WERI-Rb-1 (cell line): ENCODE measurements at places on chromosomes 4 and X.

DNA sequence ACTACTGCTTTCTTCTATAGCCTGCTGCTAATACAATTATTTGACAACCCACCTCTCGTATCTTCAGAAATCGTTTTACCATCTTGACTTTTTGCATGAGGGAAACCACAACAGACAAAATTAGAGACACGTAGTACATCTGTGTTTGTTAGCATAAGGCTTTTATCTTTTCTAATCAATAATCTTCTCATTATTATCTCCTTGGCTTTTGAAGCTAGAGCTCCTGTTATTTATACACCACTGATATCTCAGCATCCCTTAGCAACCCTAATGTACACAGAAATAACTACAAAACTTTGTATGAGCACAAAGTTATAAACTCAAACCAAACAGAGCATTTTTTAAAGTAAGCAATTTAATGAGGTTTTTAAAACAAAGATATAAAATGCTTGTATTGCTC lies 39.7 kb downstream of the CORIN start:
- no peak for DNase-seq

- no peak for DNase-seq
Observed at GRCh38 chrX:25207803-25208475, 192.2 kb upstream of the ARX start.

DNA sequence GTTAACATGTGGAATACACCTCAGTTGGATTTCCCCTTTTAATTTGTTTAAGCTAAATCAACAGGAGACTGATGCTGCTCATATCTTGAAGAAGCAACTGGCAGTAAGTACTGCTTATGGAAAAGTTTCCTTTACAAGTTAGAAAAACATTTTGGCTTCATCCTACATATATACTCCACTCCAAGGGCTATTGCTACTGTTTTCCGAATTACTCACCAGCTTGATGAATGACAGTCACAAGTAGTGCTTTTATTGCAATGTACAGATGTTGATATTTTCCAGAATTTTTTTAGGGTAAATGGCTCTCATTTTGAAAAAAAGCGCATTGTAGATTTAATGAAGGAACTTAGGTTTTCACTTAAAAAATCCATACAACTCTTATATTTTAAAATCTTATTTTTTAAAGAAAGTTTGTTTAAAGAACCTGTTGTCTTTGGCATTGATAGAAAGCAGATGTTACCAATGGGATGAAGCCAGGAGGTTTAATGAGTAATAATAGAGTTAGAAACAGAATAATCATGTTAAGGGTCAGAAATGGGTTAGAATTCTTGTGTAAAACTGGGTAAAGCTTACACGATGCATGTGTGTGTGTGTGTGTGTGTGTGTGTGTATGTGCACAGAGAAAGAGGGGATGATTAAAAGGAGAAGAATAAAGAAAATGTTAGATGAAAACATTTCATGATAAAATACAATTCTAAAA lies 272.9 kb downstream of the CFAP299 start:
- no peak for DNase-seq

GRCh38 chrX:70553516-70553915 lies 108.9 kb downstream of the DLG3 start:
- DNase-seq = no peak

GRCh38 chr4:141241986-141242385 lies 21.3 kb downstream of the ZNF330 start:
- DNase-seq = no peak

DNA sequence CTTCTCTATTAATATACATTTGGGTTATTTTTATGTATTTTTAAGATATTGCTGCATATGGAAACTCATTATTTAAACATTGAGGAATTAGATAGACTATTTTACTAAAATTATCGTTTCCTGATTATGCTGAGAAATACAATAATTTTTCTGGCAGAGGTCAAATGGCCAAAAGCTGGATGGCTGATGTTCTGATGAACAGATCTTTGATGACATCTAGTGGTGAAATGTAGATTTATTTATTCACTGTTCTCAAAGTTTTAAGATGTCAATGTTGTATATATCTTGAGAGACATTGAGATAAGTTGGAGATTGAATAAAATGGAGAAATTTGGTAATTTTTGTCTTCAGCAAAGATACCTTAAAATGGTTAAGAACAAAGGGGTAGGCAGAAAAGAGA lies 96.2 kb downstream of the UGT8 start:
- no peak for DNase-seq

- no peak for DNase-seq
Observed at GRCh38 chr4:56641494-56642051, 39.5 kb downstream of the HOPX start.

GRCh38 chr4:140515423-140515822 lies 8.5 kb upstream of the ELMOD2 start:
- no peak for DNase-seq

DNA sequence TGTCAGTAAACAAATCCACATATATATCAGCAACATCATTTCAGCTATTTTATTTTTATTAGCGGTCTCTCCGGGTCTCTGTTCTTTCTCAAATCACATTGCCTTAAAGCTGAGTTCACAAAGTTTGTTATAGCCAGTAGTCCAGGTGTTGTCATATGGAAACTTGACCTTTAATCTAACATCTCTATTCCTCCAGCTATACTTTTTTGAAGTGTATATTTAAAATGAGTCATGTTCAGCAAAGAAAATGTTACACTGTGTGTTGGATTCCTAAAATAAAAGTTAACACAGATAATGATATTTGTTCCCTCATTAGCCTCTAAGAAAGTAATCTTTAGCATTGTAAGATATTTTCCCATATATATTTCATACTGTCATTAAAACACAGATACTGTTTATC lies 63.6 kb downstream of the SMARCAD1 start:
- no peak for DNase-seq

DNA sequence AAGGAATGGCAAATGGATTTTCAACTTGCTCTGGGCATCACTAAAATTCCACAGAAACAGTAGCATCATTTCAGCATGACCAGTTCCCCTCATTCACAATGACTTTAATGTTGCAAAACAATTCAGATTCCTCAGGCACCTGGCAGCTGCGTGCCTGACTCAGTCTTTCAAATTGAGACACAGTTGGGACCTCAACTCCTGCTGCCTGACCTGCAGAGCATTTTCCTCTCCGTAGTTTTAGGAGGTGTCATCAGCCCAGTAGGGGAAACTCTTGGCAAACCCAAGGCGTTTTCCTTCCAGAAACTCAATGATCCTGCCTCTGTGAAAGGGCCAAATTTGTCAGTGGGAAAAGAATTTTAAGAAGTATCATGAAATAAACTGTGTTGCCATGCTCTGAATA lies 388.9 kb downstream of the SPRY1 start:
- DNase-seq = no peak

DNA sequence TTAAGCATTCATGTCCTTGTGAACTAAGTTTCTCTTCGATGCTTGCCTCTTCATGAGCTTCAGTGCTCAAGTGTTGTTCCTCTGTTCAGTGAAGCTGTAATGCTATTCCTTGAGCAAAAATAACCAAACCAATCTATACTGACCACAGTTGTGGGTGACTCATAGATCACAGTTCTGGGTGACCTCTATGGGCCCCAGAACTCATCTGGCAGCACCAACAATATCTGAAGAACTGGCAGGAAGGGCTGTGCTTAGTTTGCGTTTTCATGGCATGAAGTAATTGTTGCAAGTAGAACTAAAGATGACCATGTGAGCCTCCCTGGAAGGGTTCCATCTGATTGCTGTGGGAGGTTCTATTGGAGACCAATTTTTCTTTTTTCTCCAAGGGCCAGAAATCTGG lies 106.2 kb downstream of the CCNG2 start:
- no peak for DNase-seq

- DNase-seq = peak; percentile 56
Observed at GRCh38 chrX:17737986-17738713, 857 bp downstream of the SCML1 start.

DNA sequence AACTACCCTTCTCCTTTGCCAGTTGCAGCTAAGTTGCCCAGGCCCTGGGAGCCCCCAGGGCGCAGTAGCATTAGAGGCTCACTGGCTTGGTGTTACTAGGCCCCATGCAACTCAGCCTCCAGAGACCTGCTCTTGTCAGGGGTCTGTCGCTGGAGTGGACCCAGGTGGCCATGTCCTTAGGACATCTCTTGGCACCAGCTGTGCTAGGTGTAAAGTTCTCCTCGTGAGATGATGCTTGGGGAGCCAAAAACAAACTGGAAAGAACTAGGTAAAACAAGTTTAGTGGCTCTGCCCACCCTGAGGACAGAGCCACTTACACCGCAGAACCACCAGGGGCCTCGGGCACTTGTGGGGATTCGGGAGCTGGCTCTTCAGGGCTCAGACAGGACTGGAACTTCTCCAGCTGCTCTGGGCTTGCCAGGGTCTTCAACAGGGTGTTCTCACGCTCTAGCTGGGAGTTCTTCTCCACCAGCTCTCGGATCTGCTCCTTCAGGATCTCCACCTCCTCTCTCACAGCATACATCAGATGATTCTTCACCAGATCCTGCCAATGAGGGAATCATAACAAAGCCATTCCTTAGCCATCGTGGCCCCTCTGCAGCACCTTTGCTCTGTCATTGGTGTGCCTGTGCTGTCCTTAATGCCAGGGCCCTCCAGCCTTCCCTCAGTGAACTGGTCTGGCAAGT lies 61.2 kb downstream of the TSC22D3 start:
- DNase-seq = no peak

DNA sequence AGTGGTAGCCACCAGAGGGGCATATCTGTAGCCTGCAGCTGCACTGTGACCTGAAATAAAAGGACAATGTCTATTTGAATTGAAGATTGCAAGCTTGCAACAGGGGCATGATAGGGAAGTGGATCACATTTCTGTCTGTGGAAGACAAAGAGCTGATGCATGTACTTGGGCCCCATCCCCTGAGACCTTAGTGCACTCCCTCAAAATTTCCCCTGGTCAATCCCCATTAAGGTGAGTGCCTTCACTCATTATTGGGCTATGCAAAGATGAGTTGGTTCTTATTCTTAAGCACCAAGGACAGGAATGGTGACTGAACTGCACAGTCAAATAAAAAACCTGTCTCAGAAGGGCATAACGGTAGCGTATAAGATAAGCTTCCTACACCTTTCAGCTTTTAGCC lies 273.1 kb upstream of the ARSJ start:
- DNase-seq = no peak

- DNase-seq = no peak
Observed at GRCh38 chr4:38452009-38452408, 212.0 kb upstream of the KLF3 start.

GRCh38 chrX:48966796-48967579 lies 4.7 kb downstream of the KCND1 start:
- no peak for DNase-seq

GRCh38 chr4:74395633-74396032 lies 30.7 kb downstream of the EREG start:
- no peak for DNase-seq

- DNase-seq = no peak
Observed at GRCh38 chr4:129342819-129343408, 247.0 kb downstream of the C4orf33 start.

DNA sequence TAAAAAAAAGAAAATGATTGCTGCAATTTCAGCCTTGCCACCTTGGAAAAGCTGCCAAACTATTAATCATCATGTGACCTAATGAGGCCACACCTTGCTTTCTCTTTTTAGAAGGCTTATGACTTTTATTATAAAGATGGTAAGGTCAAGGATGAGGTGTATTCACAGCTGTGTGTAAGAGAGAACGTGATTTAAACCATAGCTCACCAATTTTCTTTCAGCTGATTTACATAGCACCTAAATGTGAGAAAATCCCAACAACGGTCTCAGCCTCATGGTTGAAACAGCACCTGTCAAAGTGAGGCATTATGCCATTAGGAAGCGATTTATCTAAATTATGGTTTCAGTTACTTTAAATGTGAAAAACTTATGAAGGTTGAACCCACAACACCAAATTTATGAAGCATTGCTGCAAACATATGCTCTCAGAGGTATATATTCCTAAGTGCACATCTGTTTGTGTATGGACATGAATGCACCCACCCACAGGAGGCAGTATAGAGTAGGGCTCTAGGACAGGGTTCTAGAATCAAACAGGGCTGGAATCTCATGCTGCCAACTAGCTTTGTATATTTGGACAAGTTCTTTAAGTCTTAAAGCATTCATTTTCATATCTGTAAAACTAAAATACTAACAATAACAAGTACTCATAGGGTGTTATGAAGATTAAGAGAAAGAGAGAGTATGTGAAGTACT lies 40.7 kb downstream of the ANXA3 start:
- DNase-seq = no peak

GRCh38 chrX:123203772-123204171 lies 19.7 kb downstream of the GRIA3 start:
- no peak for DNase-seq

DNA sequence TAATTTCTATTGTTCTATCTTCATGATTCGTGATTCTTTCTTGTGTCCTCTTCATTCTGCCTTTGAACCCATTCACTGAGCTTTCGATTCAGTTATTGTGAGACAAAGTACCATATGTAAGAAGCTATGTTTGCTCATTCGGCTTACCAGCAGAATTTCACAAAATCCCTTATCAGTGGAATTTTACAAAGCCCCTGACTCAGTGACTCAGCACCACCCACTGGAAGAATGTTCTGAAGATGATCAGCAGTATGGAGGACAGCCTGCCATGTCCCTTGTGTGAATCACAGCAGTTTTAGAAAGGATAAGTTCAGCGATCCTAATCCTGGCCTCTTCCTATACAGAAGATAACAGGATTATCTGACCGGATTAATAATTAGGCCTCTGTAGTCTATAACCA lies 5.8 kb upstream of the UXT start:
- DNase-seq = no peak

DNA sequence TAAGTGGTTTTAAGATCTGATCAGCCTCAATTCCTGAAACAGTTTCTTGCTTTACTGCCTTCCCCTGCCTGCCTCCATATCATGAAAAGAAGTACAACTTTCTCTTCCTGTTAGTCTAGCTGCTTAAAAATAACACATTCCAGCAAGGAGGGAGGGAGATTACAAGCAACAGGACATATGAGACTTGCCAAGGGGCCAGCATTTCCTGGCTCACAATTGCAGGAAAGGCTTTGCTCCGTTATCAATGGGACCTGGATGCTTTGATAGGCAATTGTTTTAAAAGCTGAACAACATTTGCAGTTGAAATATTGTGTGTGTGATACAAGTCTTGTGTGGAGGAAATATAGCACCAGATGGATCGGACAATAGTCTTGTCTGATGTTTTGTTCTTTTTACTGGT lies 425.0 kb downstream of the FAT4 start:
- DNase-seq = no peak

DNA sequence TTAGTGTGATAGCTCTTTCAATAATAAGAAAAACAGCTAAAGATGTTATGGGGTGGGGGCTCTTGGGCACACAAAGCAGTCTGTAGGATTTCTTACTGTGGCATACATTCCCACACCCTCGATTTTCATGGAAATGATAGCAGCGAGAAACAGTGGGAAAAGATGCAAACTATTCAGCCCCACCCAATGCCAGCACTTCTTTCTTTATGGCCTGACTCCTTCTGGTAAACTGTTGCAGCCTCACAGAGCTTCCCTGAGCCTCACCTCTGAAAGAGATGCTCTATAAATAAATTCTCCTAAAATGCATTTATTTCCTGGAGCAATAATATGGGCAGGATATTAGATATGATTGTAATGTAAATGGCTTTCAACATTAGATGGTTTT lies 910 bp downstream of the ANK2 start:
- DNase-seq = no peak
